ENCODE measurements at places on chromosomes 3 and 15. TPM values are rescaled to one million over a fixed set of nuclear protein-coding genes. Genes with fewer than 3 reads are reported as not detected.

APEH gene
- 134 TPM for total RNA-seq

CFAP100 gene
- not detected for total RNA-seq

CFAP92 gene
- not detected for total RNA-seq

TRIM42 gene
- total RNA-seq = not detected

SLC6A1 gene
- under 0.01 TPM for total RNA-seq

ASB14 gene
- not detected for total RNA-seq

MYLK gene
- total RNA-seq = 325 TPM

GALK2 gene
- 58.7 TPM for total RNA-seq

GJD2 gene
- total RNA-seq = not detected

SLC22A13 gene
- 1.2 TPM for total RNA-seq

LRRN1 gene
- total RNA-seq = under 0.01 TPM

ACTRT3 gene
- 4.8 TPM for total RNA-seq

WNT5A gene
- total RNA-seq = 3.6 TPM

MAGEL2 gene
- total RNA-seq = 0.50 TPM

DNAJB8 gene
- total RNA-seq = not detected

ITIH3 gene
- not detected for total RNA-seq
